Putamen (tissue), 1 donor: ENCODE measurements at places on chromosomes 2 and 18.

- DNase-seq: peak; percentile 14
Measured at GRCh38 chr2:176088048-176088936, 4.2 kb upstream of the HOXD13 start.

- no peak for DNase-seq
Measured at GRCh38 chr2:118089139-118089800, 999 bp downstream of the INSIG2 start.

GRCh38 chr2:193584522-193584938 is 1389.8 kb upstream of the TMEFF2 start:
- DNase-seq: no peak

DNA sequence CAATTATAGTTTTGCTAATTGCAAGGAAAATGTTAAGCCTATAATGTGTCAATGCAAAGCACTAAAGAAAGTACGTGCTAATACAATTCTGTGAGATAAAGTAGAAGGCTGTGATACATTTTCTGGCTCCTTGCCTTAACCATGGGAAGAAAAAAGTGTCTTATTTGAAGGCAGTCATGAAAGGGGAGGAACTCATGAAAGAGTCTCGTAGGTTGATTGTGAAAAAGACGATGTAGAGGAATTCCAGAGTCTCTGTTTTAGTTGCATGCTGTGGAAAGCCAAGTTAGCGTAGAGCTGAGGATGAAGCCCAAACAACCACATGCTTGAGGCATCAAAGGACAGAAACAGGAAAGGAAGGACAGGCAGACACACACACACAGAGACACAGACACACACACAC is 214.1 kb downstream of the MEIS1 start:
- DNase-seq: no peak

DNA sequence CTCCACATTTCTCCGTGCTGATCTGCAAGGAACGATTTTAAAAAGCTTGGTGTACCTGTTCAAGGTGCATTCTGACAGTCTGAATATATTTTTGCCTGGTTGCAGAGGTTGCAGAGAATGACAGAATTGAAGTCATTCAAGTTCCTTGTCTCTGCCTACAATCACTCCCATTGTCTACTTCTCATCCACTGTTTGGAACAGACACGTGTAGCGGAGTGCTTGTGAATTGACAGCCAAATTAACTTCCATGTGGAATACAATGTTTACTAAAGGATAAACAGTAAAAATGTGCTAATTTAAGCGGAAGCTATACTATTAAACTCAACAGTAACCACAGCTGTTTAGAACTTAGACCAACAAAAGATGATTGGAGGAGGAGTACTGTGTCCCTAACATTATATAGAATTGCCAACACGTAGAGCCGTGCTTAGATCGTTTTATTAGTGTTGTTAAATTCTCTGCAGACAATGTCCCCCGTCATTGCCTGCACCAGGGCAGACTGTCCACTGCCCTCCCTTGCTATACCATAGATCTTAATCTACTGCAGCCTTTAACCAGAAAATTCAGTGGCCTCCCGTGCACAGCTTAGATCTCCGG is 87.3 kb upstream of the ZCCHC2 start:
- DNase-seq: no peak

DNA sequence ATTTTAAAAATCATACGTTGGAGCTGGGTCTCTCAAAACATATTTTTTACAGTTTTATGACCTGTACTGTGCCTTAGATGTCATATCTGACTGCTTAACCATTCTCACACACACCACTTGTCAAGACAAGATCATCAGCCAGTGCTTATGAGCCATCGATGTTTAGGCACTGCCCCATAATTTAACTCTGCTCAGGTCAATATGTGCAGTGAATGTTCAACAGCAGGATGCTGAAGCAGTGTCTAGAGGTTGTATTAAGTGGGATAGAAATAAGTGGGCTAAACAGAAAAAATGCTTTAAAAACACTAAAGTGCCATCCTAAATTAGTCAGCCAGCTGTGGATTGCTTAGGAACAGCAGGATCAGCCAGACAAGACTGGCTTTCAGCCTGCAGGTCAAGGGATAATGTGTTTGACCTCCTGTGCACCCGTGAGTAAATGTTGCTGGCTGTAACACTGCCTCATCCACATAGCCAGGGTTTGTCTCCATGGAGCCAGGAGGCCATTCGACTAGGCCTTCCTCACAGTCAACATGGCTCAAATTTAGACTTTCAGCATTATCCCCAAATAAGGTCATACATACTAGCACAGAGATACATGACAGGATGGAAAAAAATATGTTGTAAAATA is 139.0 kb upstream of the NXPH2 start:
- DNase-seq: no peak

- no peak for DNase-seq
Measured at GRCh38 chr2:17518212-17519154, at the start of gene RAD51AP2. Gene RAD51AP2 (minus strand): TSS chr2:17518440. CDS start chr2:17518415, 25 bp downstream.

- DNase-seq: no peak
Measured at GRCh38 chr2:239605409-239605808, 204.6 kb upstream of the HDAC4 start.

- no peak for DNase-seq
Measured at GRCh38 chr2:214497489-214497888, 86.6 kb downstream of the VWC2L start.

DNA sequence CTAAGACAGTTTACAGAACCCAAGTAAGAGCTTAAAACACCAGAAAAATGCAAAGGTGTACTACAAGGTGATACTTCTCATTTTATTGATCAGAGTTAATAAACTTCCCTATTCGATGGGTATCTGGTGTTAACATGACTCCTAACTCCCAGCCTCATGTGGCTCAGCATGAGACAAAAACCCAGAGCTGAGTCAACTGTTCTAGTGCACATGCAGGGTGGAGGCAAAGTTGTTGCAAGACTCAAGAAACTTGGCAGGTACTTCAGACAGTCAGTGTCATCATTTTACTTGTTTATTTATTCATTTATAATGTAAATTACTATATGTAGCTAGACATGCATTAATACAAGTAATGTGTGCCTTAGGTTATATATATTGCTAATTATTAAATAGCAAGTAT is 216.6 kb upstream of the DSEL start:
- DNase-seq: no peak

DNA sequence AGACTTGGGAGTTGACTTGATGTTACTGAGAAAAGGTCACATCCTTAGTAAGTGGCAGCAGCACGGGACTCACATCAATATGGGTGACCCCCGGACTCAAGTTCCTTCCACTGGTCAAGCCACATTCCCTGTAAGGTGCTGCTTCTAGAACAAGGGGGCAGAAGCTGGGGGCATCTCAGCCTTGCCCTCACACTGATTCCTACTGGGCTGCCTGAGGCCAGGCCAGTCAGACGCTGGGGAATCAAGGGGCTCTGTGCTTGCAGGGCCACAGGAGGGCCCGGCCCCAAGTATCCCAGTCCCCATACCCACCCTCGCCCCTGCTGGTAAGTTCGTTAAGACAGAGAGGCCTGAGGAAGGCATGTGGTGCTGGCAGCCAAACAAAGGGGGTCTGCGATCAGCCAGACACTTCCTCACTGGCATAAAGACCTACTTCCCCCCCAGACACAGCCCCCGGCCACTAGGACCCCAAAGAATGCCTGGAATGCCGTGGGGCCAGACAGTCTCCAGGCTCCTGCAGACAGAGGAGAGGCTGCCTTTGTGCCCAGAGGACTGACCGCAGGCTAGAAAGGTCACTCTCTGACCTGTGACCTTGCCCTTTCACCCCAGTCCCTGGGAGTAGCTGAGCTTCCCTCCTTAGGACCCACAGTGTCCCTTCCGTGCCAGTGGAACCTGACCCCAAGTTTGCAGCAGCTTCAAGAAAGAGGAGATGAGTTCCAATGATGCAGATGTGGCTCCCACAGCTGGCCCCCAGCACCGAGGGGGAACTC is 83.6 kb downstream of the HS1BP3 start:
- DNase-seq: no peak

- no peak for DNase-seq
Measured at GRCh38 chr2:215460682-215461382, 25.0 kb upstream of the FN1 start.

DNA sequence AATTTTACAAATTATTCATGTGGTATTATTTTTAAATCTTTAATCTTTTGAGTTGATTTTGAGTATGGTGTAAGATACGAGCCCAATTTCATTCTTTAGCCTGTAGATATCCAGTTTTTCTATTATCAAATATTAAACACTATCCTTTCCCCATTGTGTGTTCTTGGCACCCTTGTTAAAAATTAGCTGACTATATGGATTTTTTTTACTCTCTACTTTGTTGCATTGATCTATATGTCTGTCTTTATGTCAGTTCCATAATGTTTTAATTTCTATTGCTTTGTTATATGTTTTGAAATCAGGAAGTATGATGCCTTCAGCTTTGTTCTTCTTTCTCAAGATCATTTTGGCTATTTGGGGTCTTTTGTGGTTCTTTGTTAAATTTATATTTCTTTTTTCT is 80.9 kb upstream of the ZNF804A start:
- DNase-seq: no peak
